ENCODE measurements at places on chromosomes 2 and 18.

GRCh38 chr2:45570671-45571334 lies 40.3 kb downstream of the SRBD1 start:
- no peak for DNase-seq

GRCh38 chr2:46984642-46985476 lies 69.3 kb upstream of the MCFD2 start:
- DNase-seq, result no peak

GRCh38 chr2:216392018-216392562 lies 19.8 kb upstream of the MARCHF4 start:
- no peak for DNase-seq

GRCh38 chr2:3571284-3571683 lies 3.8 kb upstream of the RPS7 start:
- DNase-seq, result no peak

- DNase-seq, result no peak
These were observed 161.0 kb upstream of the ZFP36L2 start for GRCh38 chr2:43387092-43388062.

DNA sequence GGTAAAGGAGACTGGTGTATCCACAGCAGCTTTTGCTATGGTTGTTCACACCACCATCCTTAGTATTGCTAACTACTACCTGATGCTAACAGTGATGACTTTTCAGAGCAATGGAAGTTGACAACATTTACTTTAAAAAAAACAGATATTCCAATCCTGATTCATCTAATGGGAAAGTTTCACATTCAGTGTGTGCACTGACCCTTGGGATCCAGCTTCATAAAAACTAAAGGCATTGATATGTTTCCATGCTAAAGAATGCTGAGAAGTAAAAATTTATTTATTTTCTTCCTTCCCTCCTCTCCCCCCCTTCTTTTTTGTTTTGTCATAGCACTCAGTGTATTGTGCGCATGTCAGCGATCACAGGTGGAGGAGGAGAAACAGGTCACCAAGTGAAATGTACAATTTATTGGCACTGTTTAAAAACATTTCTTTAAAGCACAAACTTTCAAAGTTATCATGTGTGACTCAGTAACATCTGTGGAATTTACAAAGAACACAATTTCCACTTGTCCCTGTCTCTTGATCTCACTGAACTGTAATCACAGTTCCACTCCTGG lies 229.9 kb downstream of the ALK start:
- DNase-seq, result no peak

DNA sequence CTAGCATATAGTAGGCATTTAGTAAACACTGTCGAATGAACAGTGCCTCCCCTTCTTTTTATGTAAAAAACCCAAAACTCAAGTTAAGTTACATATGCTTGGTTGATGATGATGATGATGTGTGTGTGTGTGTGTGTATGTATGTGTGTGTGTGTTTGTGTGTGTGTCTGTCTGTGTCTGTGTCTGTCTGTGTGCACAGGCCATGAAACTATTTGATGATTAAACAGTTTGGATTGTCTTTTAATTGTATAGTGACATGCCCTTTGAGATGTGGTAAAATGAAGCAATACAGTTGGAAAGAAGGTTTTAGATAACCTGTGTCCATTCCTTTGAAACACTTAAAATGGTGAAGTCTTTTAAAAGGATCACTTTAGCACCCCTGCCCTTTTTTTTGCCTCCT lies 105.6 kb downstream of the MAP4K4 start:
- DNase-seq, result no peak

GRCh38 chr2:226508005-226508404 lies 291.6 kb downstream of the IRS1 start:
- no peak for DNase-seq

- DNase-seq, result no peak
These were observed 74.3 kb downstream of the LYPD1 start for GRCh38 chr2:132595693-132596092.

- peak; percentile 80 for DNase-seq
These were observed 47.1 kb upstream of the CCDC150 start for GRCh38 chr2:196592331-196592910.

GRCh38 chr2:199370150-199370780 lies 87.5 kb downstream of the SATB2 start:
- DNase-seq, result no peak

DNA sequence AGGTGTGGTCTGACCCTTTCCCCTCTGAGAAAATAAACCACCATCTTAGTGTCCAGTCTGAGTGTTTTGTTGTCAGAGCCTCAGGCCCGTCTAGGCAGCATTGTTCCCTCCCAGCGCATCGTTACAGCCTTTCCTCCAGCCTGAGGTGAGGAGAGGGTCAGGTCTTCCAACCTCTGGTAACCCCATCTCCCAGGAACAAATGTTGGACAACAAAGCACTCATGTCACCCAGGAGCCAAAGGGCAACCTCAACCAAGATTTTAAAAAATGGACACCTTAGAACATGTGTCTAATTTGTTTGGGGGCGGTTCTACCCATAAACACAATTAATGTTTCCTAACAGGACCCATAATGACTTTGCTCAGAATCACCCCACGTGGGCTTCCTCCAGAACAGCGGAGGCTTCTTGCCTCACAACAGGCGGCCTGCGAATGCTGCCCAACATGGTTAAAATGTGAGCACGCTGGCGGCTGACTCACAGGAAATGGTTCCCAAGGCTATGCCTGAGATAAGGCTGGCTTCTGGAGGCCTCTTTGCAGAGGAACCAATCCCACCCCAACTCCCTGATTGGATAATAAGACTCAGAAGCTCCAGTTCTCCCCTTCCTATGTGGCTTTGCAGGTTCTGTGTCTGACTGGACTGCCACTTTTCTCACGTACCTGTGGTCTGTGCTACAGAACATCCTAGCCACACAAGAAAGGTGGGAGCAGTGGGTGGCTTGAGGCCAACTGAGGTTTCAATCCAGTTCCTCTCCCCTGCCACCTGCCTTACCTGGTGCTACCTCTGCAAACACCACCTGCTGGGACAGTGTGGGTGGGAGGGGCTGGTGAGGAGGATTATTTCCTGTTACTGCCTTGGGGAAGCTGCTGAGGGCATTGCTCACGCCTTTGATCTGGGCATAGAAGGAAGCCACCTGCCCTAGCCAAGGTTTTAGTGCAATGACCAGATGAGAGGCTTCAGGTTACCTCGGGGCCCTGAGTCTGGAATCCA lies 108.8 kb downstream of the B3GNT2 start:
- DNase-seq, result peak; percentile 16

DNA sequence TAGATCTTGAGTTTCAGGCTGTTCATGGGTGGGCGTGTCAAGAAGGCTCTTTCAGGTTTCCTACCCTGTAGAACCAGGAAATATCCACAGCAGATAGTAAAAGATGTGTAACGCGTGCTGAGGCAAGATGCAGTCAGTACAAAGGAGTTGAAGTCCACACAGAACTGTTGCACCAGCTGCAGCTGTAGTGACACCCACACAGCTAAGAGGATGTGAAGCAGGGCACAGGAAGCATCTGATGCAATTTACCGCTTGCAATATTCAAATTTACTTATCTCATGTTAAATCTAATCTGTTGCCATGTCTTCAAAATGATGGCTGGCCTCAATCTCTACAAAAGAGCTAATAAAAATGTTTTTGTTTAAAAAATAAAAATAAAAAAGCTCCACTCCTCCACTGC lies 132.8 kb downstream of the ARHGAP15 start:
- DNase-seq, result no peak

DNA sequence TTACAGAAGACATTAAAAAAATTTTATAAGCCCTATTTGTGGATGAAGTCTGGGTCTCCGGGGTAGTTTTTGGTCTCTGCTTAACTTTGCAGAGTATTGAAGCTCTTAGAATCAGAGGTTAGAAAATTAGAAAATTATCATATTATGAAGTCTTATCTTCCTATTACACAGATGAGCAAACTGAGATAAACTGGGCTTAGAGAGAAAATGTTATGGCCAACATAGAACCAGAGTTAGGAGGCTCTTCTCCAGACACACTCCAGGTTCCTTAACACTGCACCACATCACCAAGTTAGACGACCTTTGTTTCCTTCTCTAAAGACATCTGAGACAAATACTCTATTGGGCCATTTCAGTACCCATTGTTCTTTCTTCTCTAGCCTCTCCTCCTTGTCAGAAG lies 36.7 kb upstream of the NEB start:
- no peak for DNase-seq

DNA sequence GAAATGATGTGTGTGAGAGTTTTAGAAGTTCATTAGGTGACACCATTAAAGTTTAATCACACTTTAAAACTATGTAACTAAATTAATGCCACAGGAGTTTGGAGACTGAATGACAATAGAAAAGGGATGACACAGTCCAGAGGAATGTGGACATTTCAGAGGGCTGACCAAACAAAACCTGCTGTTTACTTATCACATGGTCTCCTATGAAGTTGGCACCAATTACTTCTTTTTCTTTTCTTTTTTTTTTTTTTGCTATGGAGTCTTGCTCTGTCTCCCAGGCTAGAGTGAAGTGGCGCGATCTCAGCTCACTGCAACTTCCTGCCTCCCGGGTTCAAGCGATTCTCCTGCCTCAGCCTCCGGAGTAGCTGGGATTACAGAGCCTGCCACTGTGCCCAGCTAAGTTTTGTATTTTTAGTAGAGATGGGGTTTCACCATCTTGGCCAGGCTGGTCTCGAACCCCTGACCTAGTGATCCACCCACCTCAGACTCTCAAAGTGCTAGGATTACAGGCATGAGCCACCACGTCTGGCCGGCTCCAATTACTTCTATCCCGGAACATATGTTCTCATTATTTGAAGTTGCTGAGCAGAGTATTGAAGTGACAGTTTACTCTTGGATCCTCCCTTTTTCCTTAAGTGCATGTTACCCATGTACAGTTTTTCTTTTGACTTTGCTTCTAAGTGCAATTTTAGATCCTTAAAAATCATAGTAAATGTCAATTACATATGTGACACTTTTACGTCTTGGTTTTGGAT lies 4.3 kb downstream of the AGPS start:
- DNase-seq, result peak; percentile 76

- no peak for DNase-seq
These were observed 195.2 kb downstream of the SH3BP4 start for GRCh38 chr2:235146871-235147565.

DNA sequence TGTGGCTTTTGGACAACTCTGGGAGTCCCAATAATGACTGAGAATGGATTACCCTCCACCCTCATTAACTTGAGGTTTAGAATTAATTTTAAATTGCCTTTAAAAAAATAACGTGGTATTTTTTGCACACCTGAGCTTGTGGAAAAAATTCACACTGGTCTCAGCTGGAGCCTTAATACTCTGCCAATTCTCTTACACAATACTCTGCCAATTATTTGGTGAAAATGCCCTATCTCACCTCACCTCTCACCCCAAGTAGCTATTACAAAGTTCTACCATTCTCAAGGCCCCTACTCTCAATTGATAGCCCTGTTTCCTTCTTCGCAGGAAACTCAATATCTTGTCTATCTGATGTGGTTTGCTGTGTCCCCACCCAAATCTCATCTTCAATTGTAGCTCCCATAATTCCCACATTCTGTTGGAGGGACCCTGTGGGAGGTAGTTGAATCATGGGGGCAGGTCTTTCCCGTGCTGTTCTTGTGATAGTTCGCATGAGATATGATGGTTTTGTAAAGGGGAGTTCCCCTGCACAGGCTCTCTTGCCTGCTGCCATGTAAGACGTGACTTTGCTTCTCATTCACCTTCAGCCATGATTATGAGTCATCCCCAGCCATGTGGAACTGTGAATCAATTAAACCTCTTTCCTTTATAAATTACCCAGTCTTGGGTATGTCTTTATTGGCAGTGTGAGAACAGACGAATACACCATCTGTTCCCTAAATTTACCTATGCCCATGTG lies 27.4 kb upstream of the C2orf69 start:
- peak; percentile 9 for DNase-seq

- DNase-seq, result no peak
These were observed 398.7 kb upstream of the SALL3 start for GRCh38 chr18:78580835-78581339.

DNA sequence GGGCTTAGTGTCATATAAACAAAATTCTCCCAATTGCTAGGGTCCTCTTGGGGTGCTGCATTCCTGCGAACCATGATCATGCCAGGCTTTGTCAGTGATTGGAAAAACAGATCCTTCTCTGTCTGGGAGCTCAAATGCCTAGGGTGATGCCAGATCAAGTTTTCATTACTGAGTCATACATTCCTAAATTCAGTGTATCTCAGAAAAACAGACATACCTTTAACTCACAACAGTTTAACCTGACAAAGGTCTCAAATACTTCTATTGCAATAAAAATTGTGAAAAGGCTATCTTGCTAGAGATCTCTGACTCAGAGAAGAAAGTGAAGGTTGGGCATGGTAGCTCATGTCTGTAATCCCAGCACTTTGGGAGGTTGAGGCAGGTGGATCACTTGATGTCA lies 86.9 kb downstream of the SH3YL1 start:
- DNase-seq, result no peak

- no peak for DNase-seq
These were observed 10.0 kb upstream of the DUSP19 start for GRCh38 chr2:183068561-183068960.

DNA sequence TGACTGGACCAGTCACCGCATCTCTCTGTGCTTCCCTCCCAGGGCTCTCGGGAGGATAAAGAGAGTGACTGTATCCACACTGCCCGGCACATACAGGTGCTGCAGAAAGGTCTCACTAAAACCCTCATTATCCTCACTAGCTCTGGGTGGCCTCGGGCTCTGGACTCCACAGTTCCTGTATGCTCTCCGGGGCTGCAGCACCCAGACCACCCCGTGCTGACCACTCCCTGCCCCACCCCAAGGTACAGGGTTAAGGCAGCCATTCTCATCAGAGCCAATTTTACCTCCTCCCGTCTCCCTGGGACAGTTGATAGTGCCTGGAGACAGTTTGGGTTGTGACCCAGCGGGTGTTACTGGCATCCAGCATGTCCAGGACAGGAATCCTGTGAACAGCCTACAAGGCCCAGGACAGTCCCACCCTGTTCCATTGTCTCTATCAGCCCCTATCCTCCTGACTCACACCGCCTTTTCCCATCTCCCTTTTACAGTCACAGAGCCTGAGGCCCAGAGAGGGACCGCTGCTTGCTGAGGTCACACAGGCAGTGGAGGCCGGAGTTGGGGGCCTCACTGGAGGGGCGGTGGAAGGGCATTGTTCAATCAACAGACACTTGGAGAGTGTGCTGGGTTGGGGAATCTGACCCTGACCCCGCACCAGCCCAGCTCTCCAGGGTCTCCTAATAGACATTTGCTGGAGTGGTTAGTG lies 1.7 kb downstream of the ZAP70 start:
- DNase-seq, result no peak
